HS-27A (cell line): ENCODE measurements at places on chromosomes 5 and 9.

GRCh38 chr5:67214707-67215447 lies 18.3 kb upstream of the CD180 start:
- no peak for DNase-seq

DNA sequence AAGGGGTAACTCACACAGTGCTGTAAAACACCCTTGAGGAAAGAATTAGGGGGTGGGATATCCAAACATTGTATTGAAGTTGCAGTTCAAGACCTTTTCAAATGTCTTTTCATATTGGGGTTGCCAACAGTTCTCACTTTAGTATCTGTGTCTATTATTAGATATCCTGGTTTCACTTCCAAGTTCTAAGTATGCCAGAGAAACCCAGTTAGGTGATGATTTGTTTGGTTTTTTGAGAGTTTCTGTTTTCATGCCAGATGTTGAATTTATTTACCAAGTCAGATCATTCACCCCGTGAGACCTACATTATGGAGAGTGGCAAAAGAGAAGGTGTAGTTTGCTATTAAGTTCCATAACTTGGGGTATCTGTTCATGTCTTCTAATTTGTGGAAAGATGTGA lies 64.5 kb downstream of the C9orf152 start:
- DNase-seq: no peak

GRCh38 chr5:96316017-96316416 lies 117.0 kb downstream of the PCSK1 start:
- no peak for DNase-seq

DNA sequence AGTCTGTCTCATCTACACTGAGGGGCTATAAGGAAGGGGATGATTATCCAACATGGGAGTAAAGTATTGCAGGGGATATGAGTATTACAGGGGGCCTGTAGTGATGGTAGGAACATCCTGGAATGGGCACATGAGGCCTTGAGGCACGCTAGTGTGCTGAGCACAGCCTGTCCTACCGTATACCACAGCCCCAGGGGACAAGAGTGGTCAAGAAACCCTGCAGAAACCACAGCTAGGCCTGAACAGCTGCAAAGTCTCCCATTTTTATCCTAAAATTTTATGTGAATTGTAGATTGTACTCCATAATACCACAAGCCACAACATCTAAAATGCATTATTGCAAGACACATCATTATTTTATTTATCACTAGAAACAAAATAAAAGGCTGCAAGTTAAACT lies 136.3 kb upstream of the ASTN2 start:
- no peak for DNase-seq

DNA sequence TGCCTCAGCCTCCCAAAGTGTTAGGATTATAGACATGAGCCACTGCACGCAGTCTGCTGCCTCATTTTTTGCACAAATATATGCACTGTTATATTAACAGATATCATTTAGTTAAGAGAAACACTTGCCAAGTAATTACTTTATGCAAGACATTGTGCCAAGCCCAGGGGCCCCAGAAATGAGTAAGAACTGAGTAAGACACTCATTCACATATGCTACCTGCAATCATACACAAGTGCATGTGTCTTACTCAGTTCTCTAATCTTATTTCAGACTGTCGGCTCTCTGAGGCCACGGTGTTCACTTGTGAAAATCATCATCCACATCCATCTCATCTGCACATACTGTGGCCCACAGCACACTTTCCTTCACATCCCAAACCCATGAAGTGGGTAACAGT lies 16.0 kb downstream of the TRAF1 start:
- DNase-seq: no peak

DNA sequence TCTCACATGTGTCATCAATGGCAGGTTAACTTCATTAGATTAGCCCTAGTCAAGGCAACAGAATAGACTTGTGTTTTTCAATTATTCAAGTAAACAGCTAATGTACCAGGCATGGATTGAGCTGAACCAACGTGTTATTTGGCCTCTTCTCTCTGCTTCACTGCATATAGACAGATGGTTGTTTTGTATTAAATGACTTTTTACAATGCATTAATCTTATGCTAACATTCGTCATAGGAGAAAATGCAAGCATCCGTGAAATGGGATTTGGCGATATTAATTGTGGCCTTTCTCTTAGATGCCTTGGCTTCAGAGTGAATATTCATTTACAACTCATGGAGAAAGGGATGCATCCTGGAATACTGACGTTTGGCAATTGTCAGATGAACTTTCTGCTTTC lies 208.0 kb downstream of the KCTD16 start:
- DNase-seq: no peak

- DNase-seq: no peak
Observed at GRCh38 chr9:89281106-89281505, 29.9 kb upstream of the CKS2 start.
